ENCODE measurements at places on chromosomes 11 and 22.

DNA sequence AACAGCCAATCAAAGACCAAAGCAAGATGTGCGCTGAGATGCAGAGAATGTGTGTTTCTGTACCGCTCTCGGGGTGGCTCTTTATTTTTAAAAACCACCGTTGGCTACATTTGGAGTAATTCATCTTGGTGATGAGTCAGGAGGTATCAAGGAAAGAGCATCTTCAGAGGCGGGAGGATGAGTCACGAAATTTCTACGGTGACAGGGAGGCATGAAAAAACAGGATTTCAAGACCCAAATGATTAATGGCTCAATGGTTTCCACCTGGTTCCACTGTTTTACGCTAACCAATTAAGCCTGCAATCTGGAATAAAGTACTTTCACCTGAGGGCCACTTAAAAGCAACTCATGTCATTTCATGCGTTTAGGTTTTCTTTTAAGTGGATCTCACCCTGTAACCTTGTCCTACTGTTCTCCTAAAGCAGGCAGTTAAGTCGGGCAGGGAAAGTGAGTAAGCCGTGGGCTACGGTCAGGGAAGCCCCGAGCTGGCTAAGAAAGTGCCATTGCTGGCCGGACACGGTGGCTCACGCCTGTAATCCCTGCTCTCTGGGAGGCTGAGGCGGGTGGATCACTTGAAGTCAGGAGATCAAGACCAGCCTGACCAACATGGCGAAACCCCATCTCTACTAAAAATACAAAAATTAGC lies 74.6 kb downstream of the CELSR1 start:
- DNase-seq, result no peak

DNA sequence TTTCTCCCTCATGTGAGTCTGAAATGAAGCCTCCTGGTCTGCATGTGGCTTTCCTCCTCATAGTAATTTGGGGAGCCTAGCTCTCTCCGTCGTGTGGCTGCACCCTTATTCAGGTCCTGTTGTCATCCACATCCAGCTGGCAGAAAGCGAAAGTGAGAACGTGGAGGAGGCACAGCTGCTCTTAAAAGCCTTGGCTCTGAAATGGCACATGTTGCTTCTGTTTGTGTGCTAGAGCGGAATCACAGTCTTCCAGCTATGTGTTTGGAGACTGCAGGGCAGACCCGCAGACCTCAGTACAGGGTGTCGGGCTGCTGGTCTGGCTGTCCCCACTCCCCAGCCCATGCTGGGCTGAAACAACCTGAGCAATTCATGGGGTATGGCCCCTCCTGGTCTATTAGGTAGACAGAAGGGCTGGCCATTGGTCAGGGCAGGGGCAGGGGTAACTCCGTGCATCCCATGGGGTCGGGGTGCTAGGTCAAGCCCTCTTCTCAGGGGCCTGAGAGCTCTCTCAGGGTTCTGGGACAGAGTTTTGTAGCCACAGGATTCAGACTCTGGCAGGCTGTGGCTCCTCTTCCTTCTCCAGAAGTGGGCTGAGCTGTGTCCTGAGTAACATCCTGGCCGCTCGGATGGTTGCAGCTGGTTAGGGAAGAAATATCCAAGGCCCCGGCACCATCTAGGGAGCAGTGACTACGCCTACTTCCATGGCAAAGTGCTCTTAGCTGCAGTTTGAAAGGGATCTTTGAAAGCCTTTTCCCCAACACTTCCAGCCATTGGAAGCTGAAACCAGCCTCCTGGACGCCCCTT lies 50.6 kb downstream of the C11orf96 start:
- no peak for DNase-seq

GRCh38 chr11:75273411-75274391 lies 33.1 kb downstream of the TPBGL start:
- no peak for DNase-seq

- no peak for DNase-seq
Observed at GRCh38 chr22:39706376-39707140, 136.0 kb downstream of the CACNA1I start.

DNA sequence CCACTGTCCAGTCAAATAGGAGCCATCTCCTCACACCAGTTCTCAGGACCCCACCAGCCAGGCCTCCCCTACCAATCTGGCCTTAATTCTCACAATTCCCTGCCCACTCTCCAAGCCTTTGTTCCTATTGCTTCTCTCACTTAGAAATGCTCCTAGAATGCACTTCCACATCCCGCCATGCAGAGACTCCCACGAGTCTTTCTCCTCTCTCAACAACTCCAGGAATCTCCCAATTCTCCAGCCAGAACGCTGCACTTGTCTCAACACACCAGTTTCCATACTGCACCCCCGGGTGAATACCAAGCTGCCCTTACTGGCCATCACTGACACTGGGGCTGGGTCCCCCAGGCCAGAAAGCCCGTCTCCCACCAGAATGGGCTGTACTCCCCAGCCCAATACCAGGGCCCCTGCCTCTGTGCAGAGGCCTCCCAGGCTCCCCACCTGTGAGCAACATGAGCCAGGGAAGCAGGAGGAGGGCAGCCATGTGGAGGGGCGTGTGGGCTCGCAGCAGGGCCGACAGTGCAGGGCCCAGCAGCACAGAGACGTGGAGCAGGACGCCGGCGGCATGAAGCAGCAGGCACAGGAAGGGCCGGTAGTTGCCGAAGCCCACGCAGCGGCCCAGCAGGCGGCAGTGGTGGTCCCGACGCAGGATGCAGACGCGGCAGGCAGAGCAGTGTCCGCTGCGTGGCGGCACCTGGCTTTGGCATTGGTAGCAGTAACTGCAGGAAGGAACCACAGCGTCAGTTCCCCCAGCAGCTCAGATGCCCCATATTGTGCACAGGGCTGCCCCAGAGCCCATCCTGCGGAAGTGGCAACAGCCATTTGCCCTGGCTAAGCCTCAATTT lies 2.4 kb downstream of the ZDHHC24 start:
- peak; percentile 39 for DNase-seq

- no peak for DNase-seq
Observed at GRCh38 chr11:93648158-93648557, 13.3 kb upstream of the CEP295 start.

DNA sequence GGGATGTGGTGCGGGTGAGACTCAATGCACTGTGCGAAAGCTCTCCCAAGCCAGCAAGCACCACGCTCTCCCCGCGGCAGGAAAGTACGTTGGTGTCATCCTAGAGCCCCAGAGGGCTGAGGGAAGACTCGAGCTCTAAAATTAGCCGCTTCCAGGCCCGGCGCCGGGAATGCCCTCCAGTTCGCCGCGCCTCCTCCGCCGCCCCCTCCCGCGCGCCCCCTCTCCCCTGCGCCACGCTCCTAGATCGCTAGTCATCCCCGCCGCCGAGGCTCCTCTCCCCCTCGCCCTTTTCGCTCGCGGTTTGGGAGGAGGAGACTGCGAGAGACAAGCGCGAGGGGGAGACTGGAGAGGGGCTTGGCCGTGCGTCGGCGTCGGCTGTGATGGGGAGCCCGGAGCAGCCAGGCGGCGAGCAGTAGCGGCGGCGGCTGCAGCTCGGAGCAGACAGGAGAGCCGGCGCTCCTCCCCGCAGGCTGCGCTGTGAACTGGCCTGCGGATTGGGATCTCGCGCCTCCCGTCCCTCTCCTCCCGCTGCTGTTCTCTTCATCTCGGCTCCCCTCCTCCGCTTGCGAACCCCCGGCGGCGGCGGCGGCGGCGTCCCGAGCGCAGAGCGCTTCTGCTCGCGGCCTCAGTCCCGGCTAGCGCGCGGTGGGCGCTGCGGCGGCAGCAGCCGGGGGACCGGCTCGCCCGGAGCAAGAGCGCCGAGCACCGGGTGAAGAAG lies at the start of gene FAT3:
TSS of gene FAT3 (plus strand) at position 412 of the 718 bp plus-strand sequence. CDS start 127,295 bp downstream, outside the sequence.
- no peak for DNase-seq

GRCh38 chr11:129115652-129116586 lies 76.2 kb downstream of the ARHGAP32 start:
- DNase-seq, result no peak

DNA sequence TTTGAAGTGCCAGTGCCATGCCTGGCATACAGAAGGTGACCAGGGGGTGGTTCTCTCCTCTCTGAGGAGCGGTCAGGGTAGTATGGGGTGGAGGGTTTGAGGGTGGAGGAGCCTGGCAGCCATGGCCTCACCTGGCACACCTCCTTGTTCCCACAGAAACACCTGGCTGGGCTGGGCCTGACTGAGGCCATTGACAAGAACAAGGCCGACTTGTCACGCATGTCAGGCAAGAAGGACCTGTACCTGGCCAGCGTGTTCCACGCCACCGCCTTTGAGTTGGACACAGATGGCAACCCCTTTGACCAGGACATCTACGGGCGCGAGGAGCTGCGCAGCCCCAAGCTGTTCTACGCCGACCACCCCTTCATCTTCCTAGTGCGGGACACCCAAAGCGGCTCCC lies 9.6 kb downstream of the SERPINH1 start:
- no peak for DNase-seq

GRCh38 chr11:68382358-68382998 lies 70.1 kb downstream of the LRP5 start:
- DNase-seq, result no peak

DNA sequence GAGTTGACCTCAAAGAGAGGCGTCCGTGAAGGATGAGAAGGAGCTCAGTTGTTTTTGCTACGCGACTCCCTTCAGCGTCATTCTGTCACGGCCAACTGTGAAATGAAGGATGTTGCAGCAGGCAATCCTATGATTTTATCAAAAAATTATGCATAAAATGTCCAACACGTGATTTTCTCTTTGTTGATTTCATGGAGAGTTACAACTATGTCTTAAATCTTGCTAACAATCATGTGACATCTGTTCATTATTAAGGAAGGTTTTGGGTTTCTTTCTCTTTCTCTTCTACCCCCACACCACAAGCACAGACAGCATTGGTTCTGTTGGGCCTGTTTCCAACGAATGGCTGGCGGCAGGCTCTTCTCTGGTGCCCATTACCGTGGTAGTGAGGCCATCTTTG lies 3.7 kb downstream of the KRTAP5-4 start:
- DNase-seq, result no peak

DNA sequence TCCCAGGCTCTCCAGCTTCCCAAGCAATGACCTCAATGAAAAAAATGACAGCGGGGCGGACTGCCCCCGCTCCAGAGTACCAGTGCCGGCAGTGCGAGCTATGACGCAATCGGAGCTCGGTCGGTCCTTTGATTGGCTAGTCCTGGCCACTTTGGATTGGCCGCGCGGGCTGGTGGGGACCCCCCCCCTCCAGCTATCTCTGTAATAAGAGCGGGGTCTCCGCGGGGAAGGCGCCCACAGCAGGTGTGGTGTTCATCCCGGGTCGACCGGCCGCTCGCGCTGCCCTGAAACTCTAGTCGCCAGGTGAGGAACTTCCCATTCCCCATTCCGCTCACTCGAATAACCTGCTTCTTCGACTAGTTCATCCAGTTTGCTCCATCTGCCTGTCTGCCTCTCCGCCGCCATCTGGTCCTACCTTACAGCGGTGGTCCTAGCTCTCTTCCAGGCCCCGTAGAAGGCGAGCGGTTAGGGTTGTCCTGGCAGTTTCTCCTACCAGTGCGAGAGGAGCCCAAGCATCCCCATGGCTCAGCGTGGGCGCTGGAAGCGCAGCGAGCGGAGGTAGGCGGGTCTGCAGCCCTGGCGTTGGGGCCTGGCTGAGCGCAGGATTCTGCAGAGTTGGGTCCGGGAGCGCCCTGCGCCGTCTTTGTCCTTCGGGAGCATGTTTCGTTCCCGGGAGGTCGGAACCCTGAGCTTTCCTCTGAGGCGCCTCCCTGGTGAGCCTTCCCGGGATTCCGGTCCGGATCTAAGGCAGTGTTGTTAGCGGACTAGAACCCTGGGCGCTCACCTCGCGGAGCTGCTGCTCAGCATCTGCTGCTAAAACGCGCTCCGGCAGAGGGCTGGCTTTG lies at the start of gene CALCB:
TSS of gene CALCB (plus strand) at position 233 of the 845 bp plus-strand sequence. CDS start 1,126 bp downstream, outside the sequence.
- no peak for DNase-seq

DNA sequence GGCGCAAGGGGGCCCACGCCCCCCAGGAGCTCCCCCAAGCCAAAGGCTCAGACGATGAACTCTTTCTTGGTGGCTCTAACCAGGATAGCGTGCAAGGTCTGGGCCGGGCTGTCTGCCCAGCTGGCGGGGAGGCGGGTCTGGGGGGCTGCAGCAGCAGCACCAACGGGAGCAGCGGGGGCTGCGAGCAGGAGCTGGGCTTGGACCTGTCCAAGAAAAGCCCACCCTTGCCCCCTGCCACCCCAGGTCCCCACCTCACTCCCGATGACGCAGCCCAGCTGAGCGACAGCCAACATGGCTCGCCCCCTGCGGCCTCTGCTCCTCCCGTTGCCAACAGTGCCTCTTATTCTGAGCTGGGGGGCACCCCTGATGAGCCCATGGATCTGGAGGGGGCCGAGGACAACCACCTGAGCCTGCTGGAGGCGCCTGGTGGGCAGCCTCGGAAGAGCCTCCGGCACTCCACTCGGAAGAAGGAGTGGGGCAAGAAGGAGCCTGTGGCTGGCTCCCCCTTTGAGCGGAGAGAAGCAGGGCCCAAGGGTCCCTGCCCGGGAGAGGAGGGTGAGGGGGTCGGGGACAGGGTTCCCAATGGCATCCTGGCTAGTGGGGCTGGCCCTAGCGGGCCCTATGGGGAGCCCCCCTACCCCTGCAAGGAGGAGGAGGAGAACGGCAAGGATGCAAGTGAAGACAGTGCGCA lies 21.6 kb upstream of the TMEM191C start:
- DNase-seq, result no peak

- DNase-seq, result no peak
Observed at GRCh38 chr22:31776231-31776630, 22.4 kb downstream of the DEPDC5 start.

DNA sequence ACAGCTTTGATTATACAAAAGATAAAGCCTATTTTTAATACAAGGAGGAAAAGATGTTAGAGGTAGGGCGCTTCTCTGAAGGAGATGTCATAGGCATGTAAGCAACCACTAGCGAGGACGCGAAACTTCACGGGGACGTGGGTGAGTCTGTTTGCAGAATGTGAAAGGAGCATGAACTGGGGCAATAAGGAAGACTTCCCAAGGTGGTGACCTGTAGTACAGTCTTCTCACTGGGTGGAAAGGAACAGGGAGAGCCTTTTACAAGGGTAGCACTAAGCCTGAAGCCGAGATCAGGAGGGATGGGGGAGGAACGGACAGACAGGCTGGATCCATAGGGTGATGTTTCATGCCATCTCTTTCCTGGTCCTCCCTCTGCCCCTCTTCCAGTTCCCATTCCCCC lies 10.0 kb upstream of the MICAL2 start:
- DNase-seq, result no peak

DNA sequence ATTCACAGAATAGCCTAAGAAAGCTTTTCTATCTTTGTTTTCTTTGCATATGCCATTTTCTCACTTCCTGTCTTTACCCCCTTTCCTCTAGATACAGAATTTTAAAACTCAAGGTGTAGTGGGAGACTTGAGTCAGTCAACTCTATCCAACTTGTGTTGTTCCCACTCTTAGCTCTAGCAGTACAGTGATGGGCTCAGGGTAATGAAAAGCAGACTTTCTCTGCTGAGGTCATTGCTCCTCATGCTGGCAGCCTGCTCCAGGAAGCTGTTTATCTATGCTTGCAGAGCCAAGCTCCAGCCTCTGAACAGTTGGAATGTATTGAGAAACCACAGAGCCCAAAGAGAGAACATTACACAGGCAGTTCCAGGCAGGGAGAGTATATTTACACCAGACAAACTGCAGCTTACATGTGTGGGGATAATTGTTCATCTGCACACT lies 68.1 kb downstream of the CSTPP1 start:
- no peak for DNase-seq

- DNase-seq, result no peak
Observed at GRCh38 chr11:129976328-129976727, 26.3 kb downstream of the PRDM10 start.
